Daoy (cell line): ENCODE measurements at places on chromosomes 1 and 21. TPM values are rescaled to one million over a fixed set of nuclear protein-coding genes. Genes with fewer than 3 reads are reported as not detected.

GJA5 gene
- not detected in 2 replicates for total RNA-seq

DNA sequence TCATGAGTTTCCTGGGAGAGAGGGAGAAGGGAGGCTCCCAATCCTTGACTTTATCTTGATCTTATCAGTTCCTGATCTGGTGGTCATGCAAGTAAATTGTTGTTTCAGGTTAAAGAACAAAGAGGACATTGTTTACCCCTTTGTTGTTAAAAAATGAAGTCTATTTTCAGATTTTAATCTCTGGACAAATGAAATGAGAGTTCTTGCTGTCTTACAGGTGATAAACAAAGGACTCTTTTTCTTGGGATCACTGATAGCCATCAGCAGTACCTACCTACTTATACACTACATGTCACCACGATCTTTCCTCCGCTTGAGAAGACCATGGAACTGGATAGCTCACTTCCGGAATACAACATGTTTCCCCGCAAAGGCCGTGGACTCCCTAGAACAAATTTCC, 48.4 kb downstream of the CHML start:
- DNase-seq, result no peak

MIXL1 gene
- total RNA-seq, result 0.17 TPM in 1 of 2 replicates, not detected in the other

DNA sequence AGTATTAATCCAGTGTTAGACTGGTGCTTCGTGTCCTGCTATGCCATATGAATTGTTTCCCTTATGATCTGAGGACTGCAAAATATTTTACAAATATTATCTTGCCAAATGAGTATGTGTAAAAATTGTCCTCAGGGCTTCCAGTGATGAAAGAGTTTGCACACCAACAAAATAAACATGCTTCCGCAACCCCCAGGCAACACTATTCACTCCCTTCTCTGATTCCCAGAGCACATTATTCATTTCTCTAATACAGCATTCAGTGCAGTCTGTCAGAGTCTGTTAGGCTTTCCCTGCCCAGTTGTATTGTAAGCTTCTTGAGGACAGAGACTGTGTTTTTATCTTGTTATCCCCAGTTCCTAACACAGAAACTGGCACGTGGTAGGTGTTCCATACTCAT, 409.9 kb upstream of the C1orf87 start:
- DNase-seq, result no peak

- DNase-seq, result no peak
Measured at GRCh38 chr1:110237386-110238152, 27.5 kb downstream of the KCNC4 start.

AADACL4 gene
- total RNA-seq, result not detected in 2 replicates

DNA sequence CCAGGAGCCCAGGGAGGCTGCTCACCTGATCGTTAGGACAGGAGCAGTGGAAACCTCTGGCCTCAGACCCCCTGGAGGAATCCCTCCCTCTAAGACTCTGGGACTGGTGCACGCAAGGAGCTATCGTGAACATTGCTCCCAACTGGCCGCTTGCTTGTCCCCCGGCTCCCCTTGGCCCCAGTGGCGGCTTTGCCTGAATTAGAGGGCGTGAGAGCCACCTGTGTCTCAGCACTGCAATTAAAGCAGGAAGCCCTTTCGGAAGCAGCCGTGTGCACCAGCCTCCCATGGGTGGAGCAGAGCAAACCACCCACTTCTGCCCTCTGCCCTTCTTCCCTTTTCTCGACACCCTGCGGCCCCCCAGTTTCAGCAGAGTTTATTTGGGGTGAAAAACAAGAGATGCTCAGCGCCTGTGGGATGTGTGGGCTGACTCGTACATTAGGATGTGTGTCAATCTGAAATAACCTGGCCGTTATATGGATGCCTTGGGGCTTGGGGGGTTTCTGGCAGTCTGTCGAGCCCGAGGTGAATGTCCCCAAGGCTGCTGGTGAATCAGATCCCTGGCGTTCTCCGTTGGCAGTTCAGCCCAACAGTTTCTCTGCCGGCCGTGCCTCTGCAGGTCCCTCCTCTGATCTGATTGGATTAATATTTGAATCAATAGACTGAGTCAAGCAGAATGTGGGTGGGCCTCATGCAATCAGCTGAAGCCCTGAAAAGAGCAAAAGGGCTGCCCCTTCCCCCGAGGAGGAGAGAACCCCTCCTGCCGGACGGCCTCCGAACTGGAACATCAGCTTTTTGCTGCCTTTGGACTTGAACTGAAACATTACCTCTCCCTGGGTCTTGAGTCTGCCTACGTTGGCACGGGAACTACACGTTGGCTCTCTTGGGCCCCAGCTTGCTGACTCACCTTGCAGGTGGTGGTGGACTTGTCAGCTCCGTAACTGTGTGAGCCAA, 7.3 kb upstream of the UMODL1 start:
- peak; percentile 56 for DNase-seq

- no peak for DNase-seq
Measured at GRCh38 chr1:39333296-39333695, 128.8 kb downstream of the MACF1 start.
